ENCODE measurements at places on chromosomes 2 and 18. TPM values are rescaled to one million over a fixed set of nuclear protein-coding genes. Genes with fewer than 3 reads are reported as not detected.
A peak's percentile ranks its signal among the peaks of the same experiment; 100 is the strongest.

DNA sequence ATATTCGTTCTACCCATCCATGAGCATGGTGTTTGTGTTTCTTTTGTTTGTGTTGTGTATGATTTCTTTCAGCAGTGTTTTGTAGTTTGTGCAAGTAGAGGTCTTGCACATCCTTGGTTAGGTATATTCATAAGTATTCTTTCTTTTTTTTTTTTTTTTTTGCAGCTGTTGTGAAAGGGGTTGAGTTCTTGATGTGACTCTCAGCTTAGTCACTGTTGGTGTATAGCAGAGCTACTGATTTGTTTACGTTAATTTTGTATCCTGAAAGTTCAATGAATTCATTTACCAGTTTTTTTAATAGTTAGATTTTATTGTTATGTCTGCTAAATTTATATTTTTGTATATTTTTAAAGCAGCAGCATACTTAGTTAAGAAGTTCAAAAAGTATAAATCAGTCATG, 834.4 kb upstream of the NRXN1 start:
- peak; percentile 16 for DNase-seq

GRCh38 chr2:54613794-54614257, 109.6 kb upstream of the EML6 start:
- DNase-seq = peak; percentile 75

GRCh38 chr2:135740206-135740605, 1.4 kb upstream of the UBXN4 start:
- no peak for DNase-seq

GRCh38 chr2:28225473-28226080, 167.1 kb upstream of the FOSL2 start:
- DNase-seq = no peak

GRCh38 chr2:105188343-105188742, 53.2 kb upstream of the GPR45 start:
- no peak for DNase-seq

GRCh38 chr2:196486146-196486545, 153.4 kb upstream of the CCDC150 start:
- no peak for DNase-seq

DNA sequence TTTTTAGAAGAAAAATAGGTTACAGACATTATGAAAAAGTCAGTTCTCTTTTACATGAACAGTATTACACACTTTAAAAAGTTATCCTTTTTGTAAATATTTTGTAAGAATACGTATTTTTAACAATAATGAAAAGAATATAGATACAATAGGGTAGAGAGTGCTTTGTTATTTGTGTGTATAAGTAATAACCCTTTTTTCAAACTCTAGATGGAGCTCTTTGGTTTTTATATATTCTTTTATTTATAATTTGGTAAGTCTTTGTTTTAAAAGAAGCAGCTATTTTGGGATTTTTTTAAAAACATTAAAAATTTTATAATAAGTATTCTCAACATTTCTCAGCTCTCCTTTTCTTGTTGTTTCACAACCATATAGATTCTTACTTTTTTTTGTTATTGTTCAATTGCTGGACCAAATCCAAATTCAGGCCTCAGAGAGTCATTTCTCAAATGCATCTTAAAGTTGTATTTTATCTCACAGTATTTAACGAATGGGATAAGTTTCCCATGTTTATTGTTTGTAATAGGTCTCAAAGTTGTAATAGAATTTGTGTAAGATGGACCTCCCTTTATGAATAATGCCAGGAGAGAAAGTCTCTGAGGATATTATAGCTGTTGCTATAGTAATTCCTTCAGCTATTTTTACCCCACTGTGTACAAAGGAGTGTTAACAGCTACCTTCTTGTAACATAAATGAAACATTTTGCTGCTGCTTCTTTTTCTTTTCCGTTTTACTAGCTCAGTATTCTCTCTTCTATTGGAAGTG, 46.4 kb downstream of the ACYP2 start:
- DNase-seq = peak; percentile 9

DNA sequence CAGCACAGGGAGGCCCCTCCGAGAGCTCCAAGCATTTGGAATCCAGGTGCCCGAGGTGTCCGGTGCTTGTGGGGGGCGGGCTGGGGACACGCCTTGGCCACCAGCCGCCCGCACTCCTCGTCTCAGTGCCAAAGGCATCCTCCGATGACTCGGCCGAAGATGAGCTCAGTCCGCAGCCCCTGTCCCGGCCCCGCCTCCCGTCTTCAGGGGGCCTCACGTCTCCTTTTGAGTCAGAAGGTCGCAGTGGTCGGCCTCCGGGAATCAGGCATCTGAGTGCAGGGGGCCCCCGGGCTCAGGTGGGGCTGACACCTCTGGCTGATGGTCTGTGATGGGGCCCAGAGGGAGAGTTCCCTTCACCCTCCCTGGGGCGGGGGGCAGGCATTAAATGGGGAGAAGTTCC, 74.8 kb downstream of the NFATC1 start:
- no peak for DNase-seq

DNA sequence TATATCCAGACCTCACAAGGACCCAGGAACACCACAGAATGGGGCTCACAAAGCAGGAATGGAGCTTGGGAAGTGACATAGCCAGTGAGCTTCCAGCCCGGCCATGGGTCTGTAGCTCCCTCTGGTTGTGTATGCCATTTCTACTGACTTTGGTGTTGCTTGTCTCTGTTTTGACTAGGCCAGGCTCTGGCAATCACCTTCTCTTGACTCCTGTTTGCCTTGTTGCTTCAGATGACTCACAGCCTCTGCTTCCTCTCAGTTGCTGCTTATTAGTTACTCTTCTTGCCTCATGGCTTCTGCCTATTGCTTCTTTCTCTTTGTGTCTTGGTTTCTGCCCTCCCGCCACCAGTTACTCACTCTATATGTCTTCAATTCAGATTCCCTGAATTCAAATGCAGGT, 15.8 kb upstream of the IER3IP1 start:
- peak; percentile 26 for DNase-seq

GRCh38 chr2:216498379-216499352, at the start of gene RPL37A:
Gene RPL37A (plus strand): TSS chr2:216498844. CDS start chr2:216498875, 31 bp downstream.
- peak; percentile 94 for DNase-seq

DNA sequence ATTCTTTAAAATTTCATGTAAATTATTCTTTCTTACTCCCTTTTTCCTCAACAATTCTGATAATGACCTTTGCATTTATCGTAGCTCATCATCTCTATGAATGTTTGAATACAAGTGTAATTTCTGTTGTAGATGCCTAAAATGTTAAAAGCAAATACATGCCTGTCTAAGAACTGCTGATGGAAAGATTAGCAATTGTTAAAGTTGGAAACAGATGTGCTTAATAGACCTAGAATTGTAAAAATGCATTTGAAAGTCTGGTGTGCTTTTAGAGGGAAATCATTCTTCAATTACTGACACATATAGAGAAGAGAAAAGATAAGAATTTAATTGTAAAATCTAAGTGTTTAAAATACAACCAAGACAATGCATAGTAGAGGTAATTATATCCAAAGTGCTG, 50.4 kb downstream of the CCDC102B start:
- no peak for DNase-seq

DNA sequence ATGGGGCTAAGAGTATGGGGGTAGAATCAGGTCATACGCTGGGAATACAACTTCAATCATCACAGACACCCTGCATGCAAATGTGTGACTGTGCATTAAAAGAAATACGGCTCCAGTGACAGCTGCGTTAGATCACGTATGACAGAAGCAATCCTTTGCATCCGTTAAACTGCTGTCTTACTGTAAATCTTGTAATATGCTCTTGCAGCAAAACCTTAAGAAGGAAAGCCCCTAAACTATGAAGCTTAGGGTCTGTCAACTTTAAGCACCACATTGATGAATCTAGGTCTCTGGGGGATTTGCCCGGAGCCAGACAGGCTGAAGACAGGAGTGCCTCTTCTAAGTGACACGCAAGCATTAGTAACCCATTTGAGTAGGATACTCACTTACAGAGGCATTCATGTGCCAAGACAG, 84.7 kb upstream of the EML6 start:
- DNase-seq = no peak

- DNase-seq = no peak
Measured at GRCh38 chr2:144990661-144991060, 470.7 kb upstream of the ZEB2 start.

DNA sequence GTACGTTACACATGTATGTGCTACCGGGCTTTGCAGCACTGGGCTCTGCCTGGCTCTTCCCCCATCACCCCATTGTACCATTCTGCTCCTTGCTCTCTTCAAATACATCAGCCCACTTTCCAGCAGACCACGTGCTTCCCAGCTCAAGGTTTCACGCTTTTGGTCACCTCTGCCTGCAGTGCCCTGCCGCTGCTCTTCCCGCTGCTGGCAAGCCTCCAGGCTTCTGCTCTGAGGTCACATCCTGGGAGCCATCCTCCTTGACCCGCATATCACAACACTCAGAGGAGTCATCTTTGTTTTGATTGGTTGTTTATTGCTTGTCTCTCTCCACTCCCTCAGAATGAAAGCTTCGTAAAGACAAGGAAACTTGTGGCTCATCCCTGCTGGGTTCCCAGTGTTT, 34.1 kb downstream of the KIF5C start:
- no peak for DNase-seq

DNA sequence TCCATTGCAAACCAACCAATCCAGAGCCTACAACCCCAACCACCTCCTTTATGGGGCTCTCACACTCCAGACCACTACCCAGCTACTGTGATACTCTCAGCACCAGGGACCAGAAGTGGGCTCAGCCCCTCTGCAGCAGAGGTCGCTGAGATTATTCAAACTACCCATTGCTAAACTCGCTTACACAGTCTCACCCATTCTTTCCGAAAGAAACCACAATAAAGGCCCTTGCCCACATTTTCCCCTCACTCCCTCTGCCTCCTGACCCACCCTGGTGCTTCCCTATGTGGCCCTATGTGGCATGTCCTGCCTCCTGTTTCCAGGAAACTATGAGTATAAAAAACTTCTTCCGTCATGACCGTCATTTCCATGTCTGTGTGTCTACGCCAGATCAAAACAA, 10.7 kb downstream of the TEX51 start:
- DNase-seq = no peak

DNA sequence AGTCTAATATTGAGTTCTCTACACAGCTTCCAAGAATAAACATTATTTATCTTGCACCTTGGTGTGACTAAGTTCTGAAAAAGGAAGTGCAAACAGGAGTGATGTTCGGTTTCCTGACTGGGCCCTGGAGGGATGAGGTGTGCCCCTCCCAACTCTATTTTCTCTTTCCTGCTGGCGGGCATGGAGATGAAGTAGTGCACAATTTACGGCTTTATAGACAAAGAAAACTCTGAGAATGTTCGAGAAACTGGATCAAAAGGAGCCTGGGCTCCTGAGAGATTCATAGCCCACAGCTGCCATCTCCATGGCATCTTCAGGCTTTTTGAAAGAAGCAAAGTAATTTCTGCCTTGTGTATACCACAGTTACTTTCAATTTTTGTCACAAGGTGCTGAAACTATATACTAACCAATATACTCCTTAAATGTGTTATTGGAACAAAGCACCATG, 22.3 kb downstream of the LRATD1 start:
- DNase-seq = peak; percentile 22

DNA sequence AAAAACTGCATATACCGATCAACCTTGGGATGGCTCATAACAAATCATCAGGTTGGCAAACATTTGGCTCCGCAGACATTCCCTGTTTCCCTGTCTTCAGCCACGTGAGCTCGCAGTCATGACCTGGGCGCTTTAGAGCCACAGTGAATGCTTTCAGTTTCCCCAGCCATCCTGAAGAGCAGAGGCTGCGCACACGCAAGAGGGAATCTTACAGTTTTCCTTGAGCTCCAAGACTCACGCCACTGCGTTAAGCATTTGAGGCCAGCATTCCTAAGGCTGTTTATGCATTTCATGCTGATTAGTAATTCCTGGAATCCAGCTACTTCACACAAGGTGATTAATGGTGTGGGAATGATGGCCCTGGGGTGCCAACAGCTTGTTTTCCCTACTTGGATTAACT, 95.1 kb downstream of the MTCL1 start:
- DNase-seq = peak; percentile 98

DNA sequence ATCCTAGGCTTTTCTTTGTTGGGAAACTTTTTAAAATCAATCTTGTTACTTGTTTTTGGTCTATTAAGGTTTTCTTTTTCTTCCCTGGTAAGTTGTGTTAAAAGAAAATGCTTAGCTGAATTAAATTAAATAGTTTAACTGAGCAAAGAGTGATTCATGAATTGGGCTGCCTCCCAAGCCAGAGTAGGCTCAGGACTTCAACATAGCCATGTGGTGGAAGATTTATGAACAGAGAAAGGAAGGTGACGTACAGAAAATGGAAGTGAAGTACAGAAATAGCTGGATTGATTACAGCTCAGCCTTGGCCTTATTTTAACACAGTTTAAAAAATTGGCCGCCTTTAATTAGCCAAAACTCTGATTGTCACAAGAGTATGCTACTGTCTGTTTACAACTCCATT, 27.9 kb upstream of the GALNT5 start:
- DNase-seq = peak; percentile 42

- DNase-seq = no peak
Measured at GRCh38 chr18:74856928-74857327, 259.3 kb downstream of the ZNF407 start.

- peak; percentile 43 for DNase-seq
Measured at GRCh38 chr18:69490813-69491212, 90.1 kb downstream of the DOK6 start.

DNA sequence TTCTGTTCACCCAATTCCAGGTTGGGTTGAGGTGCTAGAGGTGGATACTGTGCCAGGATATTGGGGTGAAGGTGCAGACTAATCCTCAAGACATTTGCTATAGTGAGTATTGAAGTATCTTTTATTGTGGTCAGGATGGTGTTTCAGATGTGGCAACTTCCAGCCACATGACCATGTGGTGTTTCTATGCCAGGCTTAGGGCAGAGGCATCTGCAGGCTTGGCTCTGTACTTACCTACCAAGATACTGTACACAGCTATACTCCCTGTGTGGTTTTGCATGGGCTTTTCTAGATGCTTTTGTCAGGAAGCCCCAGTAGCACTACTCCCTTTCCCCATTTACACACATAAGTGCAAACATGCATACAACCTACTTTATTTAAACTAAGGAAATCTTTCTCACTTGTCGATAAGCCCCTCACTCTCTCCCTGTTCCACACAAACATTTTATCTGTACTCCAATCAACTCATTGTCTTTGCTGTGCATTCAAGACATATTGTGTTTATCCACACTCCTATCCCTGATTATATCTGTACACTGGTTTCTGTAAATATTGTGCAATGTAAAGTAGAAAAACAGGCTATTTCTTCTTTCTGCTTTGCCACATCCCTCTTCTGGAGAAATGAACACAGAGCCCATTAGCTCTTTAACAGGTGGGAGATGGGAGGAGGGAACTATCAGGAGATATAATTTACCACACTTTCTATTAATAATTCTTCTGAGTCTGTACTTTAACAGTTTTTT, 12.3 kb downstream of the ARL6IP6 start:
- DNase-seq = peak; percentile 19

GRCh38 chr2:111534910-111535352, 349.1 kb downstream of the ANAPC1 start:
- no peak for DNase-seq

- DNase-seq = no peak
Measured at GRCh38 chr2:212489719-212490346, 48.8 kb downstream of the ERBB4 start.

The FTCDNL1 gene
- total RNA-seq = 0.52 TPM

The COL5A2 gene
- 56.2 TPM for total RNA-seq

The CFAP65 gene
- 0.18 TPM for total RNA-seq

The SS18 gene
- total RNA-seq = 70.1 TPM

The MALL gene
- 136 TPM for total RNA-seq

The UPP2 gene
- not detected for total RNA-seq

The DNAJC10 gene
- total RNA-seq = 49.0 TPM

Measured in PC-3 (cell line).